ENCODE measurements at places on chromosomes 4 and X.

GRCh38 chrX:22134681-22135080 lies 102.6 kb downstream of the PHEX start:
- no peak for DNase-seq

DNA sequence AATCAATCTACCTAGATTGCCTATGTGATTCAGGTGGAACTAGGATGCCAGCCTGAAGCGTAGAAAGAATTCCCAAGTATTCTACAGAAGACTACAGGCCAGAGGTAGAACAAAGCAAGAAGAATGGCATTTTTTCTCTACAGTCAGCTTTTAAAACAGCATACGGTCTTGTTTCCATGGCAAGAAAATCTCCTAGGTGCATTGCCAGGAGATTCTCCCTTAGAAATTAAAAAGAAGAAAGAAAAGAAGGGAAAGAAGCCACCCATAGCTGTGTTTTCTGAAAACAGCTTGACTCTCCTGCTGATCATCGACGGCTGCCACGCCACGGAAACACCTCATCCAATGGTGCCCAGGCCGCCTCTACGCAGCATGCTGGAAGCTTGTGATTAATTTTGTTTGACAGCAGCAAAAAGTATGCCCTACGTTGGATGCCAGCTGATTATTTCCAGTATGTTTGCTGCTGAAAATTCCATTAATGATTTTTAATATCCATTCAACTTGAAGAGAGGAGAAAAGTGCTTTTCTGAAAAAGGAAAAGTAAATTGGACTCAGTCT lies 24.1 kb downstream of the ANK2 start:
- DNase-seq: no peak

- no peak for DNase-seq
These were observed 43.1 kb upstream of the RPS6KA3 start for GRCh38 chrX:20309806-20310205.

DNA sequence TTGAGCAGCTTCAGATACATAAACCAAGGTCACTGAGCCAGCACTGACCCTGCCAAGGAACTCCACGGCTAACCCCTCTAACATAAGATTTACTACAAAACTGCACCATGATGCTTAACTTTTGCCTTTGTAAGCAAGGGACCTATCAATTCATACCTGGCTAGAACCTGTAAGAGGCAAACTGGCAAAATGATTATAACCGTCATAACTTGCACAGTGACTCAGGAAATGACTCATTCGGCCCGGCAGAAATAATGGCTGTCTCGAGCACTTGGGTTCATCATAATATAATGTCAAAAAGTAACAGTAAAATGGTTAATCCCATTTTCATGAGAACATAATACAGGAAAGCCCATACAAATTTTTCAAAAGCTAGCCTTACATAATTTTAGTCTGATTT lies 17.2 kb downstream of the RASGEF1B start:
- DNase-seq: no peak

DNA sequence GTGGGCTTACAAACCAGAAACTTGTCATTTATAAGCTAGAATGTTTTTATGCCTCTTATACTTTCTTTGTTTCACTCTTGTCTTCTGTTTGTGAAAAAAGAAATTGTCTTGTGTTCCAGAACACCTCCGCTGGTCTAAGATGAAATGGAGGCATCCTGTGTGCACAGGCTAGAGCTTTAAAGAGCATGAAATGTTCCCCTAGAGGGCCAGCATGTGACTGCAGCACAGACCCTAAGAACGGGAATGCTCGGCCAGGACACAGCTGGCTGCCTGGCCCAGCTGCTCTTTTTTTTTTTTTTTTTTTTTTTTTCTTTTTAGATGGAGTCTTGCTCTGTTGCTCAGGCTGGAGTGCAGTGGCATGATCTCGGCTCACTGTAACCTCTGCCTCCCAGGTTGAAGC lies 33.6 kb downstream of the SETD7 start:
- DNase-seq: no peak

DNA sequence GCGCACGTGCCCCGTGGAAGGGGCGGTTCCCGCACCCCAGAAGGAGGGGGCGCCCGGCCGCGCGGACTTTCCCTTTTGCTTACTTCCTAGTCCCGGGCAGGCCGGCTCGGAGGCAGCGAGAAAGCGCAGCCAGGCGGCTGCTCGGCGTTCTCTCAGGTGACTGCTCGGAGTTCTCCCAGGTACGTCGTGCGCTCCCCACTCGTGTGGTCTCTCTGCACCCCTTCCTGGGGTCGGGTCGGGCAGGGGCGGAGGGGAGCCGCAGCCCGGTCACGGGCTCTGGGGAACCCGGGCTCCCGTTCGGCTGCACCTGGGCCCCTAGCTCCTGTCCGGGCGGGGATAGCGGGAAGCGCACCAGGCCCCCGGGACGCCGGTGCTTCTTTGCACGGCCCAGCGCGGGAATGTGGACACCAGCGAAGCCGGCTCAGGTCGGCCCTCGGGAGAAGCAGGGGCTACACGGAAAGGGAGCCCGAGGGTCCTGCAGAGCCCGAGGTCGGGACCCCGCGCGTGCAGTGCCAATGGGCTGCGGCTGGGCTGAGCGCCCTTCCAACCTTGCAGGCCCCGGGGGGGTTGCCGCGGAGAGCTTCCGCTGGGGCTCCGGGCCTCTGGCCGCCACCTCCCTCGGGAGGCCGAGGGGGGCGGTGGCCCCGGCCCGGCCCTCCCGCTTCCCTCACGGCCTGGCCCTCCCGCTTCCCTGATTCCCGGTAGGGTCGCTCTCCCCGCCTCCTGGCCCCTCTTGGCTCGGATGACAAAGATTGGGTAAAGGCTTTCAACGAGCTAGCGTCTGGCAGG lies at the start of gene TLR2:
TSS of gene TLR2 (plus strand) at position 99 of the 789 bp plus-strand sequence. CDS start 18,628 bp downstream, outside the sequence.
- peak; percentile 39 for DNase-seq

DNA sequence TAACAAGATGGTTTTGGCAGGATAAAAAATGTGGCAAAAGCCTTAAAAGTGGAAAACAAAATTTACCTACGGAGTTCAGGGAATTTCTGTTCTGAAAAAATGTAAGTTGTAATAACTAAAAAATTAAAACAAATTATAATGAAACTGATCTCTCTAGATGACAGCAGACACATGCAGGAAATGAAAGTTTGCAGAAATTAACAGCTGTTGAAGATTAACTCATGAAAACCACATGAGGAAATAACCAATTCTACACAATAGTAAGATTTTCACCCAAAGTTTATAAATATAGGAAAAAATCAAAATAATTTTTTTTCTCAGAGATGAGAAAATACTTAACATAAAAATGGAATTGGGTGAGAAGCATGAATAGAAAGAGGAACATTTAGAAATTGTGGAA lies 47.5 kb upstream of the UGT2B15 start:
- DNase-seq: no peak

DNA sequence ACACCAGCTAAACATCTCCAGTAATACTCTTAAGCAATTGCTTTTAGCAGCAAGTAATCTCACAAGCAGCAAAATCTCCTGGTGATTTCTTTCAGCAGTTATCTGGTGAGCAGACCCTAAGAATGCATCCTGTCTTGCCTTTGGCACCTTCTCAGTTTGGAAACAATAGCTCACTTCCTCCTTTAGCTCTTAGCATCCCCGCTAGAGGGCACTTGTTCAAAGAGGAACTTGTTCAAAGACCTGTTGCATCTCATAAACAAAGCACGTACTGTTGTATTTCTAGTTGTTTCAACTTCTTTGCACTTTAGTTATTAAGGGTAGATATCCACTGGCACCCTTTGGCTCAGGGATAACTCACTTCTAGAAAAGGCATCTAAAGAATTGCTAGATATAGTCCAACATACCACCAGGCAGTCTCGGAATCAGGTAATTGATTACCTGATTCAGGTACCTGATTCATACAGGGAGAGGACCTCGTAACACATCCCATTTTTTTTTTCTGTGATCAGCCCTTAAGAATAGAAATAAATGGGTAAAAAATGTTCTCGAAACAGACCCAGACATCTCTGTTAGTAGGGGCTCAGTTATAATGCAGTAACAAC lies 81.9 kb upstream of the QRFPR start:
- DNase-seq: no peak

DNA sequence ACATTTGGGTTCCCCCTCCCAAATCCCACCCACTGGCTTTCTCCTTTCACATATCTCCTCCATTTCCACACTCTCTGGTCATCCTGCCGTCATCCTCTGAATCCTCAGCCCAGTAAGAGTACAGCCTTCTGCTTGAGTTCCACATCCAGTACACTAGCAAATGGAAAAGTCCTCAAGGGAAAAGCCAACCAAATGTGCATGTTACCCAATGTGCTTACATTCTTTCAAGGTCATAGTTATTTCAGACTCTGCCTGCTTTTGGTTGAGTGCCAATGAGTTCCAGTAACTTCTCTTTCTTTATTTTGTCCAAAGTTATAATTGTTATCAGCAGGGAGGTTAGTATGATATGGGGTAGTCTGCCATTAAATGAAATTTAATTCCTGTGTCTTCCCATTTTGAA lies 78.1 kb downstream of the SRPX start:
- no peak for DNase-seq

- no peak for DNase-seq
These were observed 12.8 kb upstream of the CFAP299 start for GRCh38 chr4:80322716-80323115.

Data from stimulated activated CD8-positive, alpha-beta memory T cell treated with anti-CD3 and anti-CD28 coated beads, Interleukin-4, amount 100 ng/mL, for 4 hours (primary cell).